CD4-positive, alpha-beta T cell treated with Interleukin-2 at 100 ng/mL for 4 hours (primary cell): ENCODE measurements at places on chromosomes 16 and 17.

- DNase-seq = no peak
Observed at GRCh38 chr17:45664921-45665320, 119.2 kb upstream of the CRHR1 start.

DNA sequence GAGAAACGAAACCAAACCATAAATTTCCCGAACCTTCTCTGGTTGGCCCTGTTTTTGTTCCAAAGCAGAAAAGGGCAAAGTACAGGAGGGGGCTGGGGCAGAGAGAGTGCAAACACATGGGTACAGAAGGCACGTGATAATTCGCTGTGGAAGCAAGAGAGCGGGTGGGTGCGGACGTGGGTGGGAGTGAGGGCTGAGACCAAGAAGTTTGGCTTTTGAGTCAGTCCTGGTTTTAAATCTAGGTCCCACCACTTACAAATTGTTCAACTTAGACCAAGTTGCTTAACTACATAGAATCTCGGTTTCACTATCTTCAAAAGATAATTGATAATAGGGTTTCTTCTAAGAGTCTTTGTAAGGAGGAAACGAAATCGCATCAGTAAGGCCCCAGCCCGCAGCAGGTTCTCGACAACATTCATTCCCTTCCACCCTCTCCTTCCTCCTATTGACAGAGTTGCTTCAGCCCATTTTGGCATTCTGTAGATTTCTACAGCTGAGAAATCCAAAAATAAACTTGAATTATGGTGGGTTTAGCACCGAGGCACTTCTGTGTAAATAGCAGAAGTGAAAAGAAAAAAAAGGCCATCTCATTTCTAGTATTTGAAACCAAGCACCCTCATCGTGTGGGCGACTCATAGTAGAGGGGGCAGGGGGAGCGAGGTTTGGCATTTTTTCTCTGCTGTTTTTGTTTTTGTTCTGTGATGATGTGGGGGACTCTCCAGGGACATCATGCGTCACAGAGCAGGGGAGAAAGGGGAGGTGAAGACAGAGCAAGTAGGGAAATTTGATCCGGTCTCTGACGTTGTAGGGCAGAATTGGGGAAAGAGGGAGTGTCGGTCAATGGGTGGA, 33.6 kb upstream of the CCR7 start:
- peak; percentile 82 for DNase-seq

GRCh38 chr16:87169509-87169995, 147.6 kb downstream of the C16orf95 start:
- no peak for DNase-seq

DNA sequence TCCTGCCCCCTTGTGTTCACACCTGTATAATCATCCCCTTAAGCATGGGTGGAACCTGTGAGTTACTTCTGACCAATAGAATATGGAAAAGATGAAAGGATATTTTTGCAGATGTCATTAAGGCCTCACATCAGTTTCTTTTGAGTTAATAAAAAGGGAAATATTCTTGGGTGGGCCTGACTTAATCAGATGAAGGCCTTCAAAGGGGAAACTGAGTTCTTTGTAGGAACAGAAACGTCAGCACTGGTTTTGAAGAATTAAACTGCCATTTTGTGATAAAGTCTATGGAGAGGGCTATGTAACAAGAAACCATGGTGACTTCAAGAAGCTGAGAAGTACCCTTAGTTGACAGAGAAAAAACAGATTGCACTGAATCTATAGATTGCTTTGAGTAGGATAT, 168.7 kb upstream of the CNTNAP4 start:
- no peak for DNase-seq

DNA sequence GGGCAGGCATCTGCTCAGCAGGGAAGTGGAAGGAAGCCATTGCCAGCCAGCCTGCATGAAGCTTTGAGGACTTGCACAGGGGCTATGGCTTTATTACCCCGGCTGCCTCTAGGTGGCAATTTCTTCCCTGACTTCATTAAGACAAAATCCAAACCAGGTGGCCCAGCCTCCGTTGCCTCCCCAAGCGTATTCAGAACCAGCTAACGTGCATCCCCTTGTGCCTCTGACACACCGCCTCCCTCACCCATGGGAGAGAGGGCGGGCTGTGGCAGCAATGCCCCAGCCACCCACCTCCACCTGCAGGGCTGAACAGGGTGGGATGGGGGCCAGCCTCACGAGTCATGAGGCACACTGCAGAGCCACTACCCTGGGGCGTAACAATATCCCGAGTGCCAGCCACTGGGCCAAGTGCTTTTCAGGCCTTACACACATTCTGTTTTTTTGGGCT, 6.8 kb downstream of the KIFC3 start:
- DNase-seq = peak; percentile 47

GRCh38 chr17:74860229-74860871, 665 bp upstream of the GRIN2C start:
- DNase-seq = no peak

- DNase-seq = peak; percentile 89
Observed at GRCh38 chr17:43006639-43007551, at the start of gene IFI35. Gene IFI35, plus strand, starts transcription at chr17:43006784. Its CDS starts 164 bp downstream, at chr17:43006948.

DNA sequence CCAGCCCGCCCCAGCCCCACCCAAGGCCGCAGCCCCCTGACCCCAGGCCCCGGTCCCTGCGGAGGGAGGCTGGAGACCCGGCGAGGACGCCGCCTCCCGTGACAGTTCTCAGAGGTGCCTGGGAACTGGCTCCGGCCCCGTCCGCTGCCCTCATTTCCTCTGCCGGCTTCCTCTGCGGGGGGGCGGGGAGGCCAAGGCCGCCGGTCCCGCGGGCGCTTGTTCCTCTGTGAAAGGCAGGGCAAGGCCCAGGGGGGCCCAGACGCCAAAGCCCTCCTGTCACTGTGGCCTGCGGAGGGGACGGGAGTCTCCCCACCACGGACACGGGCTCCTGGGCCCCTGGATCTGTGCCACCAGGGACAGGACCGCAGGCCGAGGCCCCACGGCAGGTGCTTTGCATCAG, 5.0 kb upstream of the PVALEF start:
- DNase-seq = no peak

DNA sequence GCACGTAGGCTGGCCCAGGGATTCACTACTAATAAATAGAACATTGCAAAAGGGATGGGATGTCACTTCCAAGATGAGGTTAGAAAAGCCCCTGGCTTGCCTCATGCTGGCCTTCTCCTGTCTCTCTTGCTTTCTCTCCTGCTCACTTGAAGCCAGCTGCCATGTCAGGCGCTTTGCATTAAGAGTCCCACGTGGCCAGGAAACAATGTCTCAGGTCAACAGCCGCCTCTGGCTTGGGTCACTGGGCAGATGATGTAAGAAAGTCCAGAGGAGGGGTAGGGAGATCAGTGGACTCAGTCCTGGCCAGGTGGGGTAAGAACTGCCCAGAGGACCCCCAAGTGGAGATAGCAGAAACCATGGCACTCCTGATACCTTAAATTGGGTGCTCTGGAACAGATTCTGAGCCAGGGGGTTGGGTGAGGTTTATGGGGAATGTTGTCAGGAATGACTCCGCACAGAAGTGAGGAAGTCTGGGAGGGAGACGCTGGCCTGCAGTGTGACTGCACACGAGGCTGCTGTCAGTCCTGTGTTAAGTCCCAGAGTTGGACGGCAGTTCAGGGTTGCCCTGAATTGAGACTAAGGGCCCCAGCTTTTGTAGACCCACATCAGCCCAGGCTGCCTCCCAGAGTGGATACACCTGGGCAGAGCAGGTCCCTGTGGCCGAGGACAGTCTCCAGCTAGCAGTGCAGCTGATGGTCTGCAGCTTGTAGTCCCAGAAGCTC, 17.7 kb downstream of the C16orf82 start:
- no peak for DNase-seq

- DNase-seq = no peak
Observed at GRCh38 chr17:48148029-48148770, 40.6 kb downstream of the SNX11 start.

- no peak for DNase-seq
Observed at GRCh38 chr16:57253466-57253865, 8.4 kb downstream of the ARL2BP start.

GRCh38 chr17:4850246-4850645, 17.1 kb downstream of the MINK1 start:
- no peak for DNase-seq

- DNase-seq = no peak
Observed at GRCh38 chr16:20676268-20676825, 21.1 kb downstream of the ACSM1 start.

- DNase-seq = no peak
Observed at GRCh38 chr16:49835161-49835777, 20.6 kb downstream of the ZNF423 start.

DNA sequence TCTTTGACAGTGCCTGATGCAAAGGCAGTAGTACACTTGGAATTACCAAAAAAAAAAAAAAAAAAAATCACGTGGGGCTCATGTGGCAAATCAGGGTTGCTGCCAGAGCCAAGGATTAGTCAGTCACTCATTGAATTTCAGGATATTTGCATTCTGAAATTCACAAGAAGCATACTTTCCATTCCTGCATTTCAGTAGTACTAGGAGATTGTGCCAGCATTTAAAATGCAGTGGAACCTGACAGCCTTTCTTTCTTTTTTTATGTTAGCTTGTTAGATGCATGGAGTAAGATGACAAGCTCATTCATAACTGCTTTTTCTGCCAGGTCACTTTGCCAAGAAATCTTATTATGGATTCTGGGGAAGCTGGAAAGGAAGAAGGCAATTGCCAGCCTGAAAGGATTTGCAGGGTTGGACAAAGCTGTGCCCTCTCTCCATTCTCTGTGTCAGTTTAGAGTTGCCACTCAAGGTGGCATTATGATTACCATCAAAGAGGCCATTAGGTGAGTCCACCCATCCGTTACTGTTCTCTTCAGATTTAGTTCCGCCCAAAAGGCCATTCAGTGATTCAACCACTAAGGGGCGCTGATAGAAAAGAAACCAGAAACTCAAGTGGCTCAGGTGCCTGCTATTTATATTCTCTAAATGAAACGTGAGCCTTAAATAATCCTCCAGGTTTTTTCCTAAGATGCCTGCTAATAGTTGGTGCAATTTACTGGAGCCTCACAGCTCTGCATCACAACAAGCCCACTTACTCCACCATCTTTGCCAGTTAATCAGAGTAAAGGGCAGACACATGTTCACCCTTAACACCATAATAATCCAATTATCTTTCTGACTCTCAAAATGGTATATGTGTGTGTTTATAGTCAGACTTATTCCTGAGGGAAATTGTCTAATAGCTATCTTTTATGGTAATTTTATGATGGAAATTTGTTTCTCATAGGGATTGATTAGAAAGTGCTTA, 59.0 kb downstream of the TANGO6 start:
- DNase-seq = no peak

- DNase-seq = no peak
Observed at GRCh38 chr17:72419866-72420774, 299.3 kb downstream of the SOX9 start.

DNA sequence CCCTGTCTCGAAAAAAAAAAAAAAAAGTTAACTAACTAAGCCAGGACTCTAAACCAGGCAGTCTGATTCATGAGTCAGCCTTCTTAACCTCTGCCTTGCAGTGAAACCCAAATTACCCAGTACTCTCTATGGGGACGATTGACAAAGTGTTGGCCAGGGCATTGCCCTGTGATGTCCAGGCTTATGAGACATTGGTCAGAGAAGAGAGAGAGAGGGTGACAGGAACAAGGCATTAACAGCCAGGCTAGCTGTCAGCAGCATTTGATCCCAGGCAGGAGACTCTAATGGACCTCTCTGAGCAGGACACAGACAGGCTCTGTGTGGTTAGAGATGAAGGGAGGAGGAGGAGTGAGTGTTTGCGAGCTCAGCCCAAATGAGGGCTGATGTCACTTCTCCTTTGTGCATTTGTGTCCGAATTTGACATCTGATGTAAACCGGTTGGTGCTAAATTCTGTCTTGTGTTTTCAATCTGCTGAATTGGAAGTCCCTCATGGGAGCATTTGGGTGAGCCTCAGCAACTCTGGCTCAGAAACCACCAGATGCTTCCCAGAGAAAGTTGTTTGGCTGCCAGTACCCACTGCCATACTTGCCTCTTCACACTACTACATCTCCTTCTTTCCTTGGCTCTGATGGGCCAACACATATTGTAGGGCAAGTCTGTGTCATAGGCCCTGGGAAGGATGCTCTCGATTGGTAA, 4.3 kb upstream of the MYL4 start:
- DNase-seq = peak; percentile 61

- no peak for DNase-seq
Observed at GRCh38 chr16:50254072-50254471, 12.3 kb upstream of the ADCY7 start.

DNA sequence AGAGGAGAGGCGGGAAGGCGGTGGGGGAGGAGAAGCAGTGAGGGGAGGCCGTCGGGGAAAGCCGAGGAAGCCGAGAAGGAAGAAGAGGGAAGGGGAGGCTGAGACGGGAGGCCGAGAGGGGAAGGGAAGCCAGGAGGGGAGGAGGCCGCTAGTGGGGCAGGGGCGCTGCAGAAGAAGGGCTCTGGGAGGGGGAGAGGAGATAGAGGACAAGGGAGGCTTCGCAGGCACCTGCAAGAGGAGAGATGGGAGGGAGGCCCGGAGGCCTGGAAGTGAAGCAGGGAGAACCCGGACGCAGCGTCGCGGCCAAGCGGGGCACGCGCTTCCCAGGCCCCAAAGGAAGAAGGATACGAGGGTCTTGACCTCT, 2.3 kb downstream of the C17orf58 start:
- no peak for DNase-seq

GRCh38 chr16:16009401-16009800, 60.0 kb downstream of the ABCC1 start:
- DNase-seq = no peak

GRCh38 chr17:1834380-1835149, 4.8 kb downstream of the RPA1 start:
- DNase-seq = peak; percentile 43

DNA sequence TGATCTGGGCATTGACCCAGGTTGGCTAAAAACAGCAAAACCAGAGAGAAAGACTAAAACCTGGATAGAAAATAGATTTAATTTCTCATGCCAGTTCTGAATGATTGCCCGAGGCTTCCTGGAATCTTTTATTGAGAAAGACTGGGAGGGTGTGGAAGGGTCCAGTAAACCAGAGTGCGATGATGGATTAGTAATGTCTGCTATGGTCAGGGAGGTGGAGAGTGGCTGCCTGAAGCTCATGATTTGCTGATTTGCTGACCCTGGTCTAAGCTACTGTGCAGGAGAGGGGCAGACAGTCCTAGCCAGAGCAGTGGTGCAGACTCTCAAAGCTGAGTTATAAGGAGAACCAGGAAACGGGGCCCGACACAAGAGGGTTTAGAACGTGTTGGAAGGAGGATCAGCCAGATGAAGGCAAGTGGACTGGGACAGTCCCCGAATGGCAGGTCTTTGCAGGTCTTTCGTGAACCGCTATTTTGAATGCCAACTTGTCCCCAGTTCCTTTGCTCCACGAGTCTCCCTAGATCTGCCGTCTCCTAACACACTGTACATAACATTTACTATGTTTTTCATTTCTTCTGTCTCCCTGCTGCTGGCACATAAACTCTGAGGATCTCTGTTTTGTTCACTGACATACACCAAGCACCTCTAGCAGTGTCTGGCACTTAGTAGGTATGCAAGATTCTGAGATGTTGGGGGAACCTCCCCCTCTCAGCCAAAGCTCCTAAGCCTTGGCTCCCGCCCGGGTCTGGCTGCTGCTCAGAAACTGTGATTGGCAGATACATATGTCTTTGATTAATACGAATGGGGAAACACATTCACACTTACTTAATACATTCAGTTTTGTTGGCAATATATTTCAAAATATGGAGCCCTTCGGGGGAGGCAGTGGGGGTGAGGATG, 237.3 kb upstream of the TNRC6C start:
- DNase-seq = no peak
